Activated CD4-positive, alpha-beta T cell treated with anti-CD3 and anti-CD28 coated beads, Interleukin-2, amount 50 U/mL, for 4 hours (primary cell): ENCODE measurements at places on chromosomes 5 and 9.

- DNase-seq: no peak
Measured at GRCh38 chr5:87081016-87081415, 186.7 kb upstream of the RASA1 start.

- DNase-seq: no peak
Measured at GRCh38 chr9:112408275-112408674, 28.4 kb downstream of the HSDL2 start.

DNA sequence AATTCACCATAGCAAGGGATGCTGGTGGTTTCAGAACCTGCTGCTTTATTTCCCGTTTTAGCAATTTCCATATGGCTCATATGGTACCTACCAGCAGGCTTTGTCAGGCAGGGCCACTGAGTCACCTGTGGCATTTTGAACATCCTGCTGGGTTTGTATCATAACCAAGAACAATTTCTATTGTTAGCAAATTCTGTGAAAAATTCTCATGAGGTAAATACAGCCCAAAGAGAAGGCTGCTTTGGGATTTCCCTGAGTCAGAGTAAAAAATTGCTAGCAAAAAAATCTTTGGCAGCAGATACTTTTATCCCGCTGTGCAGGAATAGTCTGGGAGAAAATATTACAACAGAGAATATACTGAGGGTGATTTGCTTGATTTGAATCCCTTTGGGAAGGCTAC is 52.7 kb downstream of the PRR16 start:
- DNase-seq: no peak

GRCh38 chr5:5983261-5983980 is 394.9 kb downstream of the MED10 start:
- DNase-seq: no peak

DNA sequence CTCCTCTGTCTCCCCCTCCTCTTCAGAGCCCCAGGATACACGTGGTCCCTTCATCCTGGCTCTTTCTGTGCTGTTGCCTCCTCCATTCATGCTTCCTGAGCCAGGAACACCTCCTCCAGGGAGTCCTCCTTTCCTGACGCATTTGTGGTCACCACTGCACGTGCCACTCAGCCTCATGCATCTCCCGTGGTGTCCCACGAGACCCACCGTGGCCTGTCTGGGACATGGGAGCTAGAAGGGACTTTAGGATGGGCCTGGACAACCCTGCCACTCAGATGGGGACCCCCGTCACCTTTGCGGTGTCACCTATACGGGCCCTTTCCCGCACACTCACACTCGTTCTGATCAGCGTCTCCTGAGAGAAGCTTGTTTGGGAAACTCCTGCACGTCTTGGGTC is 6.7 kb downstream of the GLIPR2 start:
- DNase-seq: no peak

DNA sequence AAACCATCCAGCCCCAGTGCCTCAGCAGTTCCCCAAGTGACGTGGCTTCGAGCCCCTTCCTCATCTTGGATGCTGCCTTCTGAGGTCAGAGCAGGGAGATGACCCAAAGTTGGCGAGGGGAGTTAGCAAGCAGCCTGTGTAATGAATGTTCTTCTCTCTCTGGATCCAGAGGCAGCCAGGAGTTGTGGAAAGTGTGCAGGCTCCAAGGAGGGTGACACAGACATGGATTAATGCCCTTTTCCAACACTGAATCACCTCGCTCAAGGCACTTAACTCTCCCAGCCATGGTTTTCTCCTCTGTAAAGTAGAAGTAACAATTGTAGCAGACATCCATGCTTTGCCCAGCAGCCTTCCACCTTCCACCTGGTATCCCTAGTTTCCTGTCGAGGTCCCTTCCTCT is 64.6 kb upstream of the HAND1 start:
- DNase-seq: no peak

GRCh38 chr5:6504677-6505415 is 56.2 kb downstream of the UBE2QL1 start:
- DNase-seq: no peak

DNA sequence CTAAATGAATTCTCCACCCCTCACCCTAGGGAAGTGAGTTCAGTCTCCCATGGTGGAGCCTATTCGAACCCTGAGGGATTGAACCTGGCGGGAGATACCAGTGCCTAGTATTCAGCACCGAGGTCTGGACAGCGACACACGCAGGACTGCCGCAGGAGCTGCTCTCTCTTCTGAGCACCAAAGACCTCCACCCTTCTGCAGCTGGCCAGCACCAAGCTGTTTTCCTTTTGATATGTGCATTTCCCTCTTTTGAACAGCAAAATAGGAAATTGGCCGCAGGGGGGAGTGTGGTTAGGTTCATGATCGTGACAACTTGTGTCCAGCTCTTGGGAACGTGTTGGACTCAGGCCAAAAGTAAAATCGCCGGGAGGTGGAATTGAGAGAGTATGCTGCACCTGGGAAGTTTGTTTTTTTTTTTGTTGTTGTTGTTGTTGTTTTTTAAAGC is 1.2 kb upstream of the PCSK1 start:
- no peak for DNase-seq

DNA sequence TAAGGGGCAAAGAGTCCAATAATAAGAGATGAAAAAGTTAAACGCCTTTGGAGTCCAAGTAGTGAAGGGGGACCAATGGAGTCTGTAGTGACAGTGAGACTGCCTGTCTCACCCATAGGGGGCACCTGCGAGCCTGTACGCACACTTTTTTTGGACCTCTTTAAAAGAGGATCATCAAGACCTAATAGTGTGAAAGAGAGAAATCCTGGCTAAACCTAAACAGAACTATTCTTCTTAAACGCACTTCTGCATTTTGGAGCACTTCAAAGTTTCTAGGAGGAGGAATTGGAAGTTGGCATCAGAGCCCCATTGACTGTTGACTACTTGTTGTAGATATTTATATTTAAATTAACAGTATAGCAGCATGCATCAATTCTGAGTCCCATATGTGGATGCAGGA is 636.1 kb upstream of the KLF4 start:
- DNase-seq: no peak

DNA sequence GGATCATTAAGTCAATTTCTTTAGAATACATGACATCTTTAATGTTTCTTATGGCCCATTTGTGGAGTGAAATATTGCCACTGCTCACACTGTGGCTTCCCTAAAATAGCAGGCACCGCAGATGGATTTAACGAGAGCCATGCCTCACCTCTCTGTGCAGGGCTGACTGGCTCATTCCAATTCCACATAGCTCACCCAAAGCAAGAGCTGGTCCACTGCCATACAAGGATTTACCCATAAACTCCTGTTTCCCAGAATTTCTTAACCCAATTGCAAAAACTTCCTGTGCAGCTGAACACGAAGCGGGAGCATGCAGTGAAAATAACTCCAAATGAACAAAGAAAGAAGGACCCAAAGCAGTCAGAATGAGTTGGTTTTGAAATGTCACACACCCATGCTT is 159.5 kb downstream of the BAAT start:
- DNase-seq: no peak

GRCh38 chr5:132591145-132591544 is 34.4 kb downstream of the RAD50 start:
- DNase-seq: no peak

- DNase-seq: no peak
Measured at GRCh38 chr5:142404046-142404477, 79.2 kb upstream of the SPRY4 start.

DNA sequence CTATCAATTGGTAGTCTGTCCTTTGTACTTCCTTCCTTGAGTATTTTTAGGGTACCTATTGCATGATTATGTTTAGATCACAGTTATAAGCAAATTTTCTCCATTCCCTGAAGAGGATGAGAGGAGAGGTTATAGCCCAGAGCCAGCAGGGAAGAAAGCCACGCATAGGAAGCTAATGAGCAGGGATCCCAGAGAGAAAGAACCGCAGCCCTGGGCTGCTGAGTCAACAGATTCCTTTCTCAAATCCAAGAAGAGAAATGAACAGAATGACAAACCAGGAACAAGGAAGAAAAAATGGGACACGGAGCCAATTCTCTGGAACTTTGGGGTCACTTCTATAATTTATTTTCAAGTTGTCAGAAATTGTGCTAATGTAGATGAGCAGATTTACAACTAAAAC is 284.5 kb downstream of the RFX3 start:
- no peak for DNase-seq

- DNase-seq: no peak
Measured at GRCh38 chr5:138732466-138732865, 20.8 kb upstream of the CTNNA1 start.

GRCh38 chr9:127754099-127755060 is 19.3 kb upstream of the TOR2A start:
- DNase-seq: no peak

- no peak for DNase-seq
Measured at GRCh38 chr5:32812399-32812798, 101.3 kb downstream of the NPR3 start.

DNA sequence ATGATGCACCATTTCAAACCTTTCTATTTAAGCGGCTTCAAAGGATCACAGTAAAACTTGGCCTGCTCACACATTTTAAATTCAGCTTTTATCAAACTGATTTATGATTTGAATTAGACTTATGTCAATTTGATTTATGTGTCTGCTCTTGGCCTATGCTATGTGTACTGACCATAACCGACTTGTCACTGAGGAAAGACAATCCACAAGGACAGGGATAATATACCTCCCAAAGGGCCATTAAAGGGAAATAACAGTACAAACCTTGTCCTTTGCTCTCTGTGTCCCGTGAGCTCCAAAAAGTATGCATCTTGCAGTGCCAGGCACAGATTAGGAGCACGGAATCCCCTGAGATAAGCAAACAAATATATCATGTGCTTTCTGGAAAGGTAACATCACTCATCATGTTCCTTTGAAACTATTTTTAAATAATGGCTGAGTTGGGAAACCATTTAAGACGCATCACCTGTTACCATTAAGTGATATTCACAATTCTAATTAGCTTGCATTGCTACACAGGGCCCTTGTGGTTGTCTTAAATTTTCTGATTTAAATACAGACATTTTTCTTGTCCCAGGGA is 31.9 kb upstream of the FTMT start:
- no peak for DNase-seq

DNA sequence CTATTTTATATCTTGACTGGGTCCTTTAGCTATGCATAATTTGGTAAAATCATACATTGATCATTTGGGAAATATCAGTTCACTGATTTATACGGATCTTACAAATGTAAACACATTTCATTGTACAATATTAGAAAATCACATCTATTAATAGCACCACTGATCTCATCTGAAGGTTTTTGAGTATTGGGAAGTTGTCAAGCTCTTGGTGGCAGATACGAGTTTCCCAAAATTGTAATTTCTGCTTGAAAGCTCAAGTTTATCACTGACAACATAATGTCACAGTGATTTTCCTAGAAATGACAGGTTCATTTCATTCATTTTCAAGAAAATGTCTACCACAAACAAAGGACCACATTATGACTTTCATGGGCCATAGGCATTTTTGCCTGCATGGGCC is 3.0 kb upstream of the MACROH2A1 start:
- no peak for DNase-seq

DNA sequence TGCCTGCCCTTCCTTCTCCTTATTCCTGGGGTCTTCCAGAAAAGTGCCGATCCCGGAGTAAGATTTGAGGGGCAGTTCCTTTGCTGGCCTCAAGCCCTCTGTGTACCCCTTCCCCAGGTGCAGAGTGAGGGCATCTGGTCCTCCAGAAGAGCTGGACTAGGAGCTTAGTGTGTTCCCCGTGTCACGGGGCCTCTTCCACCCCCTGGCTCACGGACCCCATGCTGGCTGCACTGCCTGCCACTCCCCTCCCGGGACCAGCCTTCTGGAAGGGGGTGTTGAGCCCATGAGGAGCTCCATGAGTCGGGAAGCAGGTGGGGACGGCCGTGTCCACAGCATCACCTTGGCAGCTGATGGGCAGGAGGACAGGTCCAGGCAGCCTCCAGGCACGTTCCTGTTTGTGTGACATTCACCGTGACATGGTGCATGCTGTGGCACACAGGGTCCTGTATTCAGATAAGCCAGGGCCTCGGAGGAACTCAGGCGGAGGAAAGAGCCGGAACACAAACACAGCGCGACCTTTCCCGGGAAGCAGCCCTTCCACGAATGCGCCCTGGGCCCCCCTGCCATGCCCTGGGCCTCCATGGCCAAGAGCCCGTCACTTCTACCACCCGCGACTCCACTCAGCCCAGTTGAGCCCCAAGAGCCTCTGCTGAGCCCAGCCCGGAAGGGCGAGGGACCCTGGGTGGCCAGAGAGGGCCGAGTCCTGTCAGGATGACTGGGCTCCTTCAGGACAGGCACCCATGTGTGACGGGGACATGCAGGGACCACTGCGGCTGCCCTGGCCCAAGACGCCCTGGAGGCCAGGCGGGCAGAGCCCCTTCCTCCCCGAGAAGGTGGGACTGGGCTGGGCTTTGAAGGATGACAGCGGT is 5.9 kb upstream of the LCN1 start:
- no peak for DNase-seq

GRCh38 chr5:97877588-97877987 is 694.5 kb upstream of the RIOK2 start:
- no peak for DNase-seq

DNA sequence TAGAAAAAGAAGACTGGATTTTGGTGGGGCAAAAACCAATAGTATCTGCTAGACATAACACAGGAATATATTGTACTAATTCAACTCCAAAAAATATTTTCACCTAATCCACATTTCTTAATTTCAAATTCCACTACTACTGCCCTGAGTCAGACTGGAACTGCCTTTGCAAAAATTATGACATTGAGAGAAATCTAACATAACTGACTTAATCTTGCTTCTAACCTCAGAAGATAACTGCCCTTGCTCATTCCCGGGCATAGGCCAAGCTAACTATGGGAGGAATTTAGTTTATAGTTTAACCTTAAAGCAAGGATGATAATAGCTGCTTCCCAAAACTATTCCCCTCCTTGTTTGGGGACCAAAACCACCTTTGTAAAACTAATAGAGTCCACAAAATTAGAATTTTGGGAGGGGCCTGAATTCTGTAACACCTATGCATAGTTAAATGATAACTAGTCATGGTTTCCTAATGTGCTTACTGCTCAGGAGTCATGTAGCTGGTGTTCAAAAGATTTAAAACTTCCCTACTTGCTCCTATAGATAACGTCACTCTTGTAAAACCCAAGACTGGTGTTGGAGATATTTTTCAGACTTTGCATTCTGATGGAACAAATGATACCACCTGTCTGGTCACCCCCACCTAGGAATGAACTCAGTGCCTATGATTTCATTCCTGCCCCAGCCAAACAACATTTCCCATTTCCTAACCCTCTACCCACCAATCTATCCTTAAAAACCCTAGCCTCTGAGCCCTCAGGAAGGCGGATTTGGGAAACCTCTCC is 14.1 kb upstream of the TXN start:
- DNase-seq: no peak

DNA sequence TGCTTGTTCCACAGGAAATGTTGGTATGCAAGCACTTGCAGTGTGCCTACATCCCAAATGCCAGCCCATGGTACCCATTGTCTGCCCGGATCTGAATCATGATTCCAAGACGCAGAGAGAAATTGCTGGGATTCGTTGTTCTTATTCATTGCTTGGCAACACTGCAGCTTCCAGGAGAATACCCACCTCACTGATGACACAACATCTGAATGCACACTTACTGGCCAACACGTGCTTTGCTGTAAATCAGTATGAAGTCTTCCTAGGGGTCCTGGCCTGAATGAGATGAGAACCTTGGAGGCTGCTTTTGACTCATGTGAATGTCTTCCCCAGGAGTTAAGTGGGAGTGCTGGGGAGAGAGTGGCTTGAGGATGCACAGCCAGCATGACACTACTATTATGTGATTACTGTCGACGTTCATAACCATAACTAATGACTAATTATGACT is 11.6 kb downstream of the SRD5A1 start:
- DNase-seq: no peak
